CD4-positive, alpha-beta T cell (primary cell): ENCODE measurements at places on chromosomes 6 and 20.
A peak's percentile ranks its signal among the peaks of the same experiment; 100 is the strongest.

- DNase-seq = no peak
Observed at GRCh38 chr20:25626779-25627178, 3.0 kb upstream of the NANP start.

- no peak for DNase-seq
Observed at GRCh38 chr20:20759132-20759531, 46.7 kb upstream of the RALGAPA2 start.

DNA sequence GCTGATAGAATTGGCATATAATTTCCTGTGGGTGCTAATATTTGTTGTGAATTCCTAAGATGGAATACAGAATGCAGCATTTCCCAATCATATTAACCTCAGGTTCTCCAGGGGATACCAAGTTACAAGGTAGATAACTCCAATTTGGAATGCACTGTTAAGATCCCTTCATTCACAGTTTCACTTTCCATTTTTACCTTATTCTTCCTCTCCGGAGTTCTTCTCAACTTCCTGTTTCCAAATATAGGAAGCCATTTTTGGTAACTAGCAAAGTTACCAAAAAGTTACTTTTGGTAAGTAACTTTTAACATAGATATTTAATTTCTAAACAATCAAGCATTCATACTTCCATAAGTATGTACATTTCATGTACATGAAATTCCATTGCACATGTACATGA is 63.5 kb upstream of the PHACTR2 start:
- peak; percentile 10 for DNase-seq

- DNase-seq = no peak
Observed at GRCh38 chr20:25037288-25038102, 20.4 kb downstream of the ACSS1 start.

DNA sequence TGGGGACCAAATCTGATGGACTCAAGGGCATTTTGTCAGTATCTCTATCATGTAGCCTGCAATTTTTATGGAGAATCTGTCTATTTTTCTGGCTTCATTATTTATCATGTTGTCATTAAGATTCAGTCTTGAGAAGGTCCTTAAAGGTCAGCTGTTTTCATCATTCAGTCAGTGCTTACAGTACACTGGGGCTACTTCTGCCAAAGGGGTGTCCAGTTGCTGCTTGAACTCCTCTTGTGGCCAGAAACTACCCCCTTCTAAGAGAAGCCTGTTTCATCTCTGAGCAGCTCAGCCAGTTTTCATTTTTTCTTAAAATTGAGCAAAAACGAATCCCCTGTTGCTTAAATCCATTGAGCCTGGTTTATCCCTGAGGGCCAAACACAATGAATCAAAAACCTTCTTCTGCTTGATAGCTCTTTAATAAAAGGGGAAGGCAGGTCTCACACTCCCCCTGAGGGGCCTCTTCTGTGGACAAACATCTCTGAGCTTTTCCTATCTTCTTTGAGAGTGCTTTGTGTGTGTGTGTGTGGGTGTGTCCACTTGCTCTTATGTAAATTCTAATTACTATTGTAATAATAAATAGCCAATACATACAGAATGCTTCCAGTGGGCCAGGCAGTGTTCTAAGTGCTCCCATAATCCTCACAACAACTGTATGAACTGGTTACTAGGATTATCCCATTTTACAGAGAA is 172.2 kb downstream of the PLCB1 start:
- DNase-seq = no peak

DNA sequence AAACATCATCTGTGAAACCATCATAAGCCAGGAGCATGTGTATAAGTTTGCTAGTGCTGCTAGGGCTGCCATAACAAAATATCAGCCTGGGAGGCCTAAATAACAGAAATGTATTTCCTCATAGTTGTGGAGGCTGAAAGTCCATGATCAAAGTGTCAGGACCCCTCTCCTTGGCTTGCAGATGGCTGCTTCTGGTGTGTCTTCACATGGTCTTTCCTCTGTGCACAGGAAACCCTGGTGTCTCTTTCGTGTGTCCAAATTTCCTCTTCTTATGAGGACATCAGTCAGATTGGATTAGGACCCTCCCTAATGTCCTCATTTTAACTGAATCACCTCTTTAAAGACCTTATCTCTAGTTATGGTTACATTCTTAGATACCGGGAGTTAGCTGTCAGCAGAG is 6.2 kb upstream of the CITED2 start:
- no peak for DNase-seq

DNA sequence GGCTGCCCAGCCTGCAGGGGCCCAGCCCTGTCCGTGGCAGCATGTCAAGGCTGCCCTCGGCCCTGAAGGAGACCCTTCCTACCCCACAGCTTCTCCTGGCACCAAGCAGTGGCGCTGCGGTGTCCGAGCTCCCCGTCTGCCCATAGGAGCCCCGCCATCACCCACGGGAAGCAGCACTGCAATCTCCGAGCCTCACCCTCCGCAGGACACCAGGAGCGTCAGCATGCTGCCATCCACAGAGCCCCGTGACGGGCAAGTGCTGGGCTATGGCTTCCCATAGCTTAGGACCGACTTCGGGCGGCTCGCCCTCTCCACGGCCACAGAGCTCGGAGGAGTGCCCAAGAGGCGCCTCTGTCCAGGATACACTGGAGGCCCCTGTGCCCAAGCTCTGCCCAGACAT is 25.1 kb downstream of the YTHDF1 start:
- no peak for DNase-seq

- no peak for DNase-seq
Observed at GRCh38 chr6:130307752-130308361, 58.0 kb upstream of the TMEM200A start.

DNA sequence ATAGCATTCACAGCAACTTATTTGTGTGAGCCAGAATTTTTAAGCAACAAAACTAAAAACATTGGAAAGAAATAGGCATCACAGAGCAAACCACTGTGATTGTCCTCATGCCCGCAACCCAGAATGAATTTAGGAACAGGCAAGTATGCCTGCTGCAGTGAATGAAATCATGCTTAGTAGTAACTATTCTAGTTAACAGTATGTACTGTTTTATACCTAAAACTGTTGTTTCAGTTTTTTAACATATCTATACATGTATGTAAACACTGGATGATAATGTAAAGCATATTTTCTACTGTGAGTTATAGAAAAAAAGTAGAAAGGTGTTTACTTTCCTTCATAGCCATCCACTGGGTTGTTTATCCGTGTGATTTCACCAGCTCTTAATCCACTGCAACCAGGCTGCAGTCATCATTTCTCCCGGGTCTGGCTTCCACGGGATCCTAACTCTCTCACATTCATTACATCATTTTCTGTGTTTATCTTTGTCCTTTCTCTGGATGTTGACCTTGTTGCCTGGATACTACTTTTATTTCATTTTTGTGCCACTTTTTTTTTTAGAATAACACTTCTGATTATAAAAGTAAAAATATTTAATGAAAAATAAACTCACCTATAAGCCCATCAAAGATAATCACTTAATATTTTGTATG is 3.6 kb upstream of the ARFGEF3 start:
- DNase-seq = no peak
